ENCODE measurements at places on chromosomes 4 and X. TPM values are rescaled to one million over a fixed set of nuclear protein-coding genes. Genes with fewer than 3 reads are reported as not detected.

The MAOA gene
- total RNA-seq, result 636 TPM

DNA sequence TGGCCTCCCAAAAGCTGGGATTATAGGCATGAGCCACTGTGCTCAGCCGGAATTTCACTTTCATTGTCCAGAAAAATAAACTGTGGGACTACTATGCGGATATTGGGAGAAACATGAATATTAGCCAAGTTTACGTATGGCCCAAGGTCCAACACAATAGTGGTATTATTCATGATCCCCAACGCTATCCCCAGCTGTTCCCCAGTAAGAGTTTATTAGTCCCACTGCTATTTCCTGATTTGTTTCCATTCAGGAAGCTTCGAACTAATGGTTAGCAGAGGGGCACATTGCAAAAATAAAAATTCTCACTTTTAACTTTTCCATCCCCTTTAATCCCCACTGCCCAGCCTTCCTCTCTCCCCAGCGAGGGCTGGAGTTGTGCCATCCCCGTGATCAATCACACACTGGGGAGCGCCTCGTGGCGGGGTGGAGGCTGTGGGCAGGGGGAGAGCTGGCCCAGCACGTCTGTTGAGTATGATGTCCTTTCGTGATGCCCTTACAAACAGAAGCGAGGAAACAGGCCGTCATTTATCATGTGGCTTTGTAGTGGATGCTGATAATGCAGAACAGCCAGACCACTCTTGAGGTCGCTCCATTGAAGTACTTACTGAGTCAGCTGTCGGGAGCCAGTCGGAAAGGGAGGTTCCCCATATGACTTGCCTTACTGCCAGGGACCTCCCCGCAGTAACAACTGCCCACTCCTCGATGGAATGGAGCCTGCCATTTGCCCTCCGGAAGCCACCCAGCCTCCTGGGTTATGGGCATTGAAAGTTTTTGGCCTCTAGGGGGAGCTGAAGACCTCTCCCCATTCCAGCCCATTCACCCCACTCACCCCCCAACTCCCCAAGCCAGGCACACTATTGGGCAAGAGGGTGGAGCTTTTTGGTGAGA is 117.0 kb downstream of the KDR start:
- DNase-seq, result no peak
- H3K36me3 ChIP-seq, result no peaks in the 10 kb centered on the region
- H3K27me3 ChIP-seq, result no peaks in the 10 kb centered on the region

- no peak for DNase-seq
- peaks cover 4% of the 10 kb centered on the region for H3K4me1 ChIP-seq
- H3K36me3 ChIP-seq, result peaks cover 9% of the 10 kb centered on the region
- H3K27ac ChIP-seq, result peak overlapping the region; percentile 34
Measured at GRCh38 chr4:123412091-123412505, 15.5 kb downstream of the SPRY1 start.

The HHIP gene
- 0.17 TPM for total RNA-seq

The AREG gene
- 3.4 TPM for total RNA-seq

DNA sequence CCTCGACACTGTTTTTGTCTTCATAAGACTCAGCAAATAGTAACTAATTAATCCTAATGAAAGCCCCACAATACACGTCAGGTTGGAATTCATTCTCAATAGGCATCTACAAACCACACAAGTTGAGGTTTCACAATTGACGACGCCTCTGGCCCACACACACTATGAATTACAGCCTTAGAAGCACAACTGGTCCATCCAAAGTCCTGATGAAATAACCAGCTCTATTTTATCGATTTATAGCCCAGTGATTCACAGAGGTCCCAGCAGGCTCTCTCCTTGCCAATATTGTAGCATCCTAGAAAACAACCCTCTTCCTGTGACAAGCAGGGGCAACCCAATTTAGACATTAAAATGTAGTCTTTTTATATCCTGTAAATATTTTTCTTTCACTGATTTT is 112.1 kb downstream of the NR3C2 start:
- no peaks in the 10 kb centered on the region for H3K27me3 ChIP-seq
- H3K4me3 ChIP-seq, result no peak overlapping the region

The COX7B2 gene
- not detected for total RNA-seq

- DNase-seq, result no peak
- H3K27ac ChIP-seq, result no peak overlapping the region
- H3K4me3 ChIP-seq, result no peak overlapping the region
- H3K36me3 ChIP-seq, result no peaks in the 10 kb centered on the region
- no peaks in the 10 kb centered on the region for H3K4me1 ChIP-seq
Measured at GRCh38 chrX:44889824-44890223, 16.8 kb downstream of the KDM6A start.

The P2RY10 gene
- not detected for total RNA-seq

DNA sequence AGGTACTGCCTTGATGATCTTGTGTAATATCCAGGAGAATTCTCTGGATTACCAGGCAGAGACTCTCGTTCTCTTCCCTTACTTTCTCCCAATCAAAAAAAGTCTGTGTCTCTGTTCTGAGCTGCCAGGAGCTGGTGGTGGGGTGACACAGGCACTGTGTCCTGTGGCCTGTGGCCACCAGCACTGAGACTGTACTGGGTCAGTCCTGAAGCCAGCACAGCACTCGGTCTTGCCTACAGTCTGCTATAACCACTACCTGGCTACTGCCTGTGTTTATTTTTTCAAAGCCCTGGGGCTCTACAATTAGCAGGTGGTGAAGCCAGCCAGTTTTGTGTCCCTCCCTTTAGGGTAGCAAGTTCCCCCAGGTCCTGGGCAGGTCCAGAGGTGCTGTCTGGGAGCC is 331.1 kb upstream of the MAGEB18 start:
- H3K27me3 ChIP-seq, result no peaks in the 10 kb centered on the region
- H3K4me1 ChIP-seq, result no peaks in the 10 kb centered on the region
- H3K27ac ChIP-seq, result no peak overlapping the region
- H3K4me3 ChIP-seq, result no peak overlapping the region

Measured in esophagus muscularis mucosa (tissue), 4 donors.